Skeletal muscle cell (primary cell): ENCODE measurements at places on chromosomes 13 and 19.

- no peak for DNase-seq
These were observed 68.9 kb downstream of the FGF9 start for GRCh38 chr13:21739771-21740170.

- DNase-seq = no peak
These were observed 58.4 kb downstream of the F2RL3 start for GRCh38 chr19:16946951-16947940.

- no peak for DNase-seq
These were observed 15.7 kb upstream of the B3GNT3 start for GRCh38 chr19:17778968-17779929.

DNA sequence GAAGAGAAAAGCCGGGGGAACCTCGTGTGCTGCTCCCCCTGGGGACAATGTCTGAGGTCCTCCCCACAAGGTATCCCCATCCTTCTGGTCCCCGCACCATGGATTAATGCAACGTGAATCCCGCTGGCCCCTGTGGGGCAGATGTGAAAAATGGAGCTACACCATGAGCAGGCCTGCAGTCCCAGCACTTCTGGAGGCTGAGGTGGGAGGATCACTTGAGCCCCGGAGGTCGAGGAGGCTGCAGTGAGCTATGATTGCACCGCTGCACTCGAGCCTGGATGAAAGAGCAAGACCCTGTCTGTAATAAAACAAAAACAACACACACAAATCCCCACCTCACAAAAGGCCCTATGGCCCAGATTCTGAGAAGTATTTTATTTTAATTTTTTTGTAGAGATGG is 1.2 kb upstream of the CFD start:
- DNase-seq = no peak

DNA sequence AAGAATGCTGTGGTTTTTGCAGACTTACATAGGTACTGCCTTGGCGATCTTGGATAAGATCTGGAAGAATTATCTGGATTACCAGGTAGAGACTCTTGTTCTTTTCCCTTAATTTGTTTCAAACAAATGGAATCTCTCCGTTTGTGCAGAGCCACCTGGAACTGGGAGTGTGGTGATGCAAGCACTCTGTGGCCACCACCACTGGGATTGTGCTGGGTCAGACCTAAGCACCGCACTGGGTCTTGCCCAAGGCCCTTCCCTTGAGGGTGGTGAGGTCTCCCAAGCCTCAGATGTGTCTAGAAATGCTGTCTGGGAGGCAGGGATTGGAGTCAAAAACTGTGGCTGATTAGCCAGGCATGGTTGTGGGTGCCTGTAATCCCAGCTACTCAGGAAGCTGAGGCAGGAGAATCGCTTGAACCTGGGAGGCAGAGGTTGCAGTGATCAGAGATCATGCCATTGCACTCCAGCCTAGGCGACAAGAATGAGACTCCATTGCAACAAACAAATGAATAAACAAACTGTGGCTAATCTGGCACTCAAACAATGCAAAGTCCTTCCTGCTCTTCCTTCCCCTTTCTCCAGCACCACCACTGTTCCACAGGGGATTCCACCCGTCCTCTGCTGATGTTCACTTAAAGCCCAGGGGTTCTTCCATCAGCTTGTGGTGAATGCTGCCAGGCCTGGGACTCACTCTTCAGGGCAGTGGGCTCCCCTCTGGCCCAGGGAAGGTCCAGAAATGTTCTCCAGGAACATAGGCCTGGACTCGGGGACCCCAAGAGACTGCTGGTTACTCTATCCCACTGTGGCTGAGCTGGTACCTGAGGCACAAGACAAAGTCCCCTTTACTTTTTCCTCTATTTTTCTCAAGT is 10.8 kb upstream of the CEACAM1 start:
- no peak for DNase-seq

DNA sequence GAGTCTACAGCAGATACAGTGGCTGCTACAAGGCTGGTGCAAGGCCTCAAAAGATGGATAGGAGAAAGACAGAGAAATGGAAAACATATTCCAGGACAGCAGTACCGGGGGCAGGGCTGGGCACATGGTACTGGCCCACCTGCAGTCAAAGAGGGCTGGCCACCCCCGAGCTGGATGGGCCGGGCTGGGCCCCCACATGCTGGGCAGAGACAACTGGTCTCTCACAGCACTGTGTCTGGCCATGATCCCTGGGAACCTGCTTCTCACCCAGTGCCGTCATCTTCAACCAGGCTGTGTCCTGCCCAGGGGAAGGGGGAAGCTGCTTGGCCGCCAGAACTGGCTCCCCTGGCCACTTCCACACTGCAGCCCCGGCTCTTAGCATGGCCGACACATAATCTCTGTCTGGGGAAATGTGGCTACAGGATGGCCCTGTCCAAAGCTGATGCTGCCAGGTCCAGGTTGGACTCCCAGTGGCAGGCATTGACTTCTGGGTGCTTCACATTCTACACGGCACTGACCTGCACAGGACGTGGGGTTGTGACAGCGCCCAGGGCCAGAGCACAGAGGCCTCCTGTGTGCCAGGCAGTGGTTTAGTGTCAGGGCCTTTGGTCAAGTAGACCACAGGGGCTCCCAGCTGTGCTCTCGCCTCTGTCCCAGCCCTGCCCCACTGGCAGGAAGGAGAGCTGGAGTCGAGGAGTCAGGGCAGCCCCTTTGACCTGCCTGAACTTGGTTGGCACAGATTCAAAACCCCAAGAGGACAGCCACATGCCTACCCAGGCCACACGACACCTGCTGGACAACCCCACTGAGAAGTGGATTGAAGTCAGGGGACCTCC is 21.7 kb downstream of the PEPD start:
- no peak for DNase-seq

- DNase-seq = no peak
These were observed 531.7 kb downstream of the MYO16 start for GRCh38 chr13:109160887-109161669.

GRCh38 chr13:21800837-21801616 is 130.2 kb downstream of the FGF9 start:
- no peak for DNase-seq
